Right renal pelvis (tissue), 4 donors: ENCODE measurements at places on chromosomes 4 and X.
A peak's percentile ranks its signal among the peaks of the same experiment; 100 is the strongest.

GRCh38 chrX:101691835-101692234 lies 32.2 kb upstream of the ARMCX2 start:
- no peak for DNase-seq

DNA sequence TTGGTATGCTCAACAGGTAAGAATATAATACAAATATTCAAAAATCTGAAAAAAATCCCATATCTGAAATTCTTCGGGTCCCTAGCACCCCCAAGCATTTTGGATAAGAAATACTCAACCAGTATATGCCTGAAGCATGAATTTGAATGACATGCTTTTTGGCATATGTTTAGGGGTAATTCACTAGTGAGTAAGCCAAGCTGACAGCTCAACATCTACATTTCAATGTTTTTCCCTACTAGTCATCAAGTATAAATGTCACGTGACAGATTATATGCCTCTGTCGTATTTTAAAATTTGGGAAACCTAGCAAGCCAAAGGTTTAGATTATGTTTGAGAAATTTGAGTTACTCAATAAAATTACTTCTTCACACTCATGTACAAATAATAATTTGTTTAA lies 125.1 kb downstream of the FGF16 start:
- DNase-seq = no peak

DNA sequence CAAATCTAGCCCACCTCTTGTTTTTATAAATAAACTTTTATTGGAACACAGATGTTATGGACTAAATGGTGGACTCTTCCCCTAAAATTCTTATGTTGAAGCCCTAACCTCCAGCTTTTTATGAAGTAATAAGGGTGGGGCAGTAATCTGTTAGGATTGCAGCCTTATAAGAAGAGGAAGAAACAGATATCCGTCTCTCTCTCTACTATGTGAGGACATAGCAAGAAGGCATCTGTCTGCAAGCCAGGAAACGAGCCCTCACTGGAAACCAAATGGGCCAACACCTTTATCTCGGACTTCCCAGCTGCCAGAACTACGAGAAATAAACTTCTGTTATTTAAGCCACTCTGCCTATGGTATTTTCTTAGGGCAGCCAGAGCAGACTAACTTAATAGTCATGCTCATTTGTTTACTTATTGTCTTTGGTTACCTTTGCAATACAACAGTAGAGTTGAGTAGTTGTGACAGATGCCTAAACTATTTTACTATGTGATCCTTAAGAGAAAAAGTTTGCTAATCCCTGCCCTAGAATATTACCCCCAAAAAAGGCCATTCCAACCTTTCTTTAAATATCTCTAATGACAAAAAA lies 67.4 kb downstream of the MANBA start:
- DNase-seq = no peak

DNA sequence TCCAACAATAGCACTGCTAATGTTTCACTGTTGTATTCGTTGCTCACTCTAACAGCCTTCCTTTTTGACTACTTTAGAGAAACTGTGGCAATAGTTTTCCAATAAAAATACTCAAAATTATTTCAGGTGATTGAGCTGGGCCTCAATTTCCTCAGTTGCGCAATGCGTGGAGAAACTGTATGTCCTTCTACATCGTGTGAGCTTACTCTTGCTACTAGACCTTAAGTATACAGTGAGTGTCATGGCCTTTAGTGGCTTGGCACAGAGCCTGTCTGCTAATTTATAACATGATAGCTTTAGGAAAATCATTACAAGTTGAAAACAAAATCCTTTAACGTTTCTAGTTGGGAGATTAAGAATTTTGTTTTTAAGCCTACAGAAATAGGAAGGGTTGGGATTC lies 114.5 kb downstream of the COL4A6 start:
- no peak for DNase-seq

DNA sequence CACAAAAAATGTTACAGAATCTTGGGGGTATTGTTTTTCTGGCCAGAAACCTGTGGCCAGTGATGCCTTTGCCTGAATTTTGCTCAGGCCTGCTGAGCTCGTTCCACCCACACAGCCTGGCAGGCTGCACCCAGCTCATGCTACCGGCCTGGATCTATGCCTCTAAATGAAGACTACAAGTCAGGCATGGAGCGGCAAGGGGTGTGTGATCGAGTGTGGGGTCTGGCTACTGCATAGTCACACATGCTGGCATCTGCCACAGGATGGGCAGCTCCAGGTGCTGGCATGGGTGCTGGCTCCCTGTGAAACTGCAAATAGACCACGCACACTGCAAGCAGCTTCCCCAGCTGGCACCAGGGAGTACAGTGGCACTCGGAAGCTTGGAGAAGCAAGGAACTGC lies 323.1 kb upstream of the POU3F4 start:
- DNase-seq = no peak

- DNase-seq = no peak
Measured at GRCh38 chr4:134490863-134491262, 289.3 kb upstream of the PABPC4L start.

DNA sequence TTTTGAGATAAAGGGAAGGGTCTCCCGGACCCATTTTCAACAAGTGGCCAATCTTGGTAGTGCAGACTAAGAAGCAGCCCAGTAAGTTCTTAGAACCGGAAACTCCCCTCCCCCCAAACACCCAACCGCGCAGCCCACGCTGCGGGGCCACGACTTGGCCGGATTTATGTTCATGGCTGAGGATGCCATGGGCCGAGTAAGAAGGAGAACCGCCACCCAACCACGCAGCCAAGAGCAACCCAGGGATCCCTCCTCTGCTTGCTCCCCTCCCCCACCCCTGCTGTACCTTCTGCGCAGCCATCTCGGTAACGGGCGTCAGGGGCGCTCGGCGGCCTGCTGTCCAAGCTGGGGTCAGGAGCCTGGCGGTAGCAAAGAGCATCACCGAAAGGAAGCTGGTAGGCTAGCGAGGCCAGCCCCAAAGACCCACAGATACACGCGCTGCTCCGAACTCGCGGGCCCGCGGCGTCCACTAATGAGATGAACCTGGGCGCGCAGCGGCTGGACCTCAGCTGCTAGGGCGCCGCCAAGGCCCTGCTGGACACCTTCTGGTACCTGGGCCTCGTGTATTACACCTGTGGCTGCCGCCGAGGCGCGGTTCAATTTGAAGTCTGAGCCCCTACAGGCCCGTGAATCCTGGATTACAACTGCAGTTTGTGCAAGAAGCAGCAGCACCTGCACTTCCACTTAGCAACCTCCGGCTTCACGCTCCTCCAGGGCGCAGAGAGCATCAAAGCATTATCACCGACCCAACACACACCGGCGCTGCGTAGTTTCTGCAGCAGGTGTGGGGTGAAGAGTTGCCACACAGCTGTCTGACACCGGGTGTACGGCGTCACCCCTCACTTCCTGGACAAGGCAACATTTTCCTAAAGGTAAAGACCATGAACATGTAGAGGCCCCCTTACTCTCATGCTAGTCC lies 63.4 kb downstream of the NUDT10 start:
- peak; percentile 20 for DNase-seq

DNA sequence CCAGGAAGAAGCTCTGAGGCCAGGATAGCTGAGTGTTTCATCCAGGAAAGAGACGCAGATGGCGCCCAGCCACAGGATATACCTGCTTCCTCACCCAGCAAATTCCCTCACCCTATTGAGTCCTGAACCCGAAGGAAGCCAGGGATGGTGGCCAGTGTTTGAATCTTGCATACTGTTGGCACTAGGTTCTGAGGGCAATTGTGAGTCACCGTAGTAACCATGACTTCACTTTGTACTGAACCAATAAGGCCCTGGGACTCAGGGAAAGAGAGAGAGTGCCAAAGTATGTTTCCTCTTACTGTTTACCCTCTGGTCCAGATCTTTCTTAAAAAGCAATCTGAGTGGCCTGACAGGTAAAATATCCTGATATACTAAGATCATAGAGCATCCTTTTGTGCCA lies 25.6 kb upstream of the SMIM10L2A start:
- DNase-seq = no peak
